ENCODE measurements at places on chromosomes 1 and 21.

DNA sequence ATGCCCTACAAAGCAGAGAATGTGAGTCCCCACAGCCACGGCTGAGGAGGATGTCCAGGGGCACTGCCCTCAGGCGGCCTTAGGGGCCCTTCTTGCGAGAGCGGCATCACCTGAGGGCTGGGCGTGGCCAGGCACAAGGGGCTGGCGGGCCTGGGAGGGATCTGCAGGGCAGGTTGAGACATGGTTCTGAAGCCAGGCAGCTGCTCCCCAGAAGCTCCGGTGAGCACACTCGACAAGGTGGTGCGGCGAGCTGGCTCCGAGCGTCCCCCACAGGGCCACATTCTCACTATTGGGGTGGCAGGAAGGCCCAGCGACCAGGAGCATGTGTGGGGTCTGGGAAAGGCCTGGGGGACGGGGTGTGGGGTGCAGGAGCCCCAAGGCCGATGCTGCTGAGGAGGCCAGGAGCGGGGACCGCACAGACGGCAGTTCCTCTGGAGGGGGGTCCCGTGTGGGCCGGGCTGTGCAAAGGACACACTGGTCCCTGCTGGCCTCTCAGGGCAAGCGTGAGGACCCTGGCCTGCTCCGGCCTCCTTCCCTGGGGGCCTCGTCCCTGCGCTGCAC lies 47.2 kb downstream of the MORN1 start:
- no peak for DNase-seq

DNA sequence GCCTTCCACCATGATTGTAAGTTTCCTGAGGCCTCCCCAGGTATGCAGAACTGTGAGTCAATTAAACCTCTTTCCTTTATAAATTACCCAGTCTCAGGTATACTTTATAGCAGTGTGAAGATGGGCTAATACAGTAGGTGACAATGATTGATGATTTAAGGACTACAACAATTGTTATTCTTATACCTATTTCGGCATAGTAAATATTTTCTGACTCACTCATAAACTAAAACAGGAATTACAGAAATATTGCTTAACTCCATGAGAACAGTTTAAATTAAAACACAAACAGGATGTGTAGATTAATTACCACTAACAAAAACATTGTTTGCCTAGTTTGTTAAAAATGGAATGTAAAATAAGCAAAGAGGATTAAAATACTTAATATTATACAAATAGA lies 839.9 kb downstream of the LTN1 start:
- no peak for DNase-seq

- DNase-seq: no peak
Measured at GRCh38 chr21:39675590-39675989, 62.9 kb downstream of the B3GALT5 start.

DNA sequence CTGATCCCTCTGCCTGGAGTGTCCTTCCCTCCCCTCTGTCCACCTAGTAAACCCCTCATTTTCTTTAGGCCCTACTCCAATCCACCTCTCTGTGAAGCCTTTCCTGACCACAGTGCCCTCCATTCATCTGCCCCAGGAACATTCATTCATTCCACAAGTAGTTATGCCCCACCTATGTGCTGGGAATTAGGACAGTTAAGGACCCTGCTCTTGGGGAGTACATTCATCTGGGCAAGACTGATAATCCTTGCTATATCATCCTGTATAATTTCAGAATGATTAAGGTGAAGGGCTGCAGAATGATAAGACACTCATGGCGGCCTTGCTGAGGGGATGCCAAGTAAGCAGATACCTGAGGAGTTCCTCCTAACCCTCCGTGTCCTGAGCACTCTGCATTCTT lies 10.3 kb upstream of the FAM20B start:
- DNase-seq: no peak

GRCh38 chr1:201025571-201026002 lies 2.1 kb upstream of the KIF21B start:
- peak; percentile 19 for DNase-seq

DNA sequence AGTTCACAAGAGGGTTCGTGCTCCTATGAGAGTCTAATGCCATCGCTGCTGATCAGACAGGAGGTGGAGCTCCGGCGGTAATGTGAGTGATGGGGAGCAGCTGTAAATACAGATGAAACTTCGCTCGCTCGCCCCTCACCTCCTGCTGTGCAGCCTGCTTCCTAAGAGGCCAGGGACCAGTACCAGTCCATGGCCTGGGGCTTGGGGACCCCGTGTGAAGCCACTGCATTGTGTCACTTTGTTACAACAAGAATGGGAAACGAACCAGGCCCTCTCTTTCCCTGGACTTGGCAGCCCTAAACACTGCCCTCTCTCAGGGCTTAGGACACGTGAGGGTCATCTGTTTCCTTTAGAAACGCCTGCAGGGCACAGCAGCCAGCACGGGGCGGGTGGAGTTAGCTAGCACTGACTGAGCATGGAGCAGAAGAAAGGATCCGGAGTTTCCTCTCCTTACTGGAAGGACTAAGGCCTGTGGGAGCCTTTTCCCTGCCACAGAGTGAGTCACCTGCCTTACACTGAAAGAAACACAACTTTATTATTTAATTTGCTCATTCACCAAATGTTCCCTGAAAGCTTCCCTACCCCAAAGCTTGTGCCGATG lies 185.2 kb upstream of the TMEM51 start:
- no peak for DNase-seq

DNA sequence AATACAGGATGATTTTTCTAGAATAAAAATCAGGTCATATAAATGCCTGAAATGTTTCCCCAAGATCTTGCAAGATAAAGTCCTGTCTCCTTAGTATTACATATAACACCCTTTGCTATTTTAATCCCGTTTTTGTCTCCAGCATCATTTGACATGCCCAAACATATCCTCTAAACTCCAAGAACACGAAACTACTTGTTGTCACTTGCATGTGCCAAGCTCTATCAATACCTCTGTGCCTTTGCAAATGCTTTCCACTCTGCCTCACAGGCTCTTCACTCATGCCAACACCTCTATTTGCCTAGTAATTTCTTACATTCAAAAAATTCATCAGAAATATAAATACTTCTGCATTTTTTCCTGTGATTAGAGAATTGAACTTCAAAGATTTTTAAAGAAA lies 37.9 kb downstream of the LRRIQ3 start:
- no peak for DNase-seq

GRCh38 chr21:43957611-43958362 lies 54.3 kb upstream of the TRAPPC10 start:
- no peak for DNase-seq

GRCh38 chr1:109850827-109851226 lies 59.8 kb upstream of the CSF1 start:
- no peak for DNase-seq

- no peak for DNase-seq
Measured at GRCh38 chr1:32775640-32776337, 41.4 kb downstream of the YARS1 start.

- peak; percentile 66 for DNase-seq
Measured at GRCh38 chr1:115669002-115669673, 27.4 kb downstream of the VANGL1 start.

- DNase-seq: no peak
Measured at GRCh38 chr1:115090186-115090490, 835 bp upstream of the TSPAN2 start.

DNA sequence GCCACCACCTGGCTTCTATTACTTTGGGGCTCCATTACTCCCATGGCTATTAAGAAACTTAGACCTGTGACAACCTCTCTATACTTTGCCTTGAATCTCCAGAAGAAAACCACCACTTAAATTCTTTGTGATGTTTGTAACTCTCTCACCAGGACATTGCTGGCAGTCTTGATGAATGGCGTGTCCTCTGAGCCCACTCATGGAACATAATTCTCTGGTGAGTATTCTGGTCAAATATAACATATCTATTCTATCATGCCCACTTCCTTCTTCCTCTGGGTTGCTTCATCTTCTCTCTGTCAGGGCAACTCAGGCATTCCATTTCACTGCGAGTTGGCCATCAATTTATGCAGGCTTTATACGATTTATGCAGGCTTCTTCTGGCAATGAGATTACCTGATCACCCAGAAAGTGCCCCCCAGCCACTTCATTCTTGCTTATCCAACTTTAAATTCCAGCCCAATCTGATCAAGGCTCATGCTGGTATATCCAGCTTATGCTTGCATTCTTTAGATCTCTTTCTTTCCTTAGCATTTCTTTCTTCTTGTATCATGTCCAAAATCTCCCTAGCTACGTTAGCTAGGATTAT lies 112.0 kb upstream of the CHRM3 start:
- DNase-seq: no peak

GRCh38 chr1:190258003-190258402 lies 219.7 kb downstream of the BRINP3 start:
- DNase-seq: no peak

DNA sequence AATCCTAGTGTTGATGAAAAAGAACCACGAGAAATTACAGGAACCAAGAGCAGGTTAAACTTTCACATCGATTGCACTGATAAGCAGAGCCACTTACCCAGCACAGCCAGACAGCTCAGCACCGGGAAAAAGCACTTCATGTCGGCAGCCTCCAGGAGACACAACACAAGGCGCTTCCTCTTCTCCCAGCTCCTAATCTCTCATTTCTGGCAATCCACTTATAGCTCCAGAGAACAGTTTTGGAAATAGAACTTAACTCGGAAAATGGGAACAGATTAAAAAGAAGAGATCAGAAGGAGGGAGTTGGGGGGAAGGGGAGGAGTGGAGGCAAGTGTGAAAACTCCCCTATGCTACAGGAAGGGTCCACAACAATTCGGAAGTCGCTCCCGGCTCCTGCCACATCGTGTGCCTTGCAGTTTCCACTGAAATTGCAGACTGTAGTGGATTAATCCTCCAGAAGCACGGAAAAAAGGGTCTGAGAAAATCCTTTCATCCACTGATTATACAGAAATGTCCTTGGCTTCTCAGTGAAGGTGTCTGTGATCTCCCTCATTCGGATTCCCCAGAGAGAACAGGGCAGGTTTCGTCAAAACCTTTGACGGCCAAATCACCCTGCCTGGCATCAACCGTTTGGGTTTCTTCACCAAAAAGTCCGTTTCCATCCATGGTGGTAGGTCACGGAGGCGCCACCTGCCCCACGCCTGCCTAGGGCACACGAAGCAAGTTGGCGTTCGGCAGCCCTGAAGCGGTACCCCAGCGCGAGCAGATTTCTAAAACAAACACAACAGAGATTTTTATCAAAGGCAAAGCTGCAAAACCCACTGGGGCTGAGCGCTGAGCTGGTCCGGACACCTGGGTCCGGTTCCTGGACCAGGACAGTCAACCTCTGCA lies 1.1 kb downstream of the IGSF3 start:
- DNase-seq: peak; percentile 42

- no peak for DNase-seq
Measured at GRCh38 chr1:246427611-246428010, 79.5 kb downstream of the SMYD3 start.

DNA sequence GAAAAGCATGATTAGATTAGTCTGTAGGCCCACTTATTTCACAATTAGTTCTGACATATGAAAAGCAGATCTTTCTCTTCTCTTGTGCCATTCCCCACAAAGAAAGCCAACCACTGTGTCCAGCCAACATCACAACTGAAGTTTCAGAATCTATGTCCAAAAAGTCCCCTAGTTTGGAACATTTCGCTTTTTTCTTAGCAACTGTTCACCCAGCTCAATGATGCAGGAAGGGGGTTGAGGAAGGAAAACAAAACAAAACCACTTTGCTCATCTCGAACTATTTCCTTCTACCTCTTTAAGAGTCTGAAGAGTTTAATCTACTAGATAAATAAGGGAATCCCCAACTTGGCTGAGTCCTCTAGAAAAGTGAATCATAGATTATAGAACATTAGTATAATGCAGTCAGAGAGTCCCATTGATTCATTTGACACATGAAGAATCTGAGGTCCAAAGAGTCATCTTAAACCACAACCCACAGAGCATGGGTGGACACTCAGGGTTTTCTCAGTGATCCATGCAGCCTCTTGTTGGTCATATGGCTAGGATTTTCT lies 159.3 kb upstream of the SGIP1 start:
- no peak for DNase-seq

GRCh38 chr1:22383526-22384294 lies 67.9 kb upstream of the ZBTB40 start:
- no peak for DNase-seq

- DNase-seq: peak; percentile 70
Measured at GRCh38 chr21:25385911-25386474, 221.3 kb downstream of the MRPL39 start.

GRCh38 chr1:232877365-232878028 lies 72.3 kb downstream of the MAP10 start:
- DNase-seq: no peak

DNA sequence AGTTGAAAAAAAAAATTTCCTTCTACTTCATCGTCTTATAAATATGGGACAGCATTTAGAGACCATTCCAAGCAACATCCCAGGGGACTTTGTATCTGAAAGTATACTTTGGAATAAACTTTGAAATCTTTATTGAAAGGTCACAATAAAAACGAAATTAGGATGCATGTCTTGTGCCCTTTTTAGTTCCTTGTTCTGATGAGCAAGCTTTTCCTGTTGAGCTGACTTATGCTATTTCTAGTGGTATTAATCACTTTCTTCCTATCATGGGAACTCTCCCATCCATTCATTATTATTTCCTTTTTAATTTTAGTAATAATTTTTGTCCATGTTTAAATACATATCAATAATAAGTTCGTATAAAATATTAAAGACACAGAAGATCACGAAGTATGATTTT lies 4.0 kb upstream of the GBP2 start:
- no peak for DNase-seq

DNA sequence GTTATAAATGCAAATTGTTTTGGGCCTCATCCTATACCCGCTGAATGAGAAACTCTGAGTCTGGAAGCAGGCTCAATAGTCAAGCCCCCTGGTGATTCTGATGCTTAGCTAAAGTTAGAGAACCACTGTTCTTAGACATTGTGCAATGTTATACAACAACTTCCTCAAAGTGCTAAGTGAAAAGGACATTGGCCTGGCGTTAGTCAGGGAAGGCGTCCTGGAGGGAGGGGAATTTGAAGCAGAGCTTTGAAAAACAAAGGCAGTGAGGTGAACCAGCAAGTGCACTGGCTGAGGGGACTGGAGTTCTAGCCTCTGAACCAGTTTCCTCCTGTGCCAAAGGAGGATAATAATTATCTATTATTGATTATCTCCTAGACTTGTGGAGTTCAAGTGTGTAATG lies 5.1 kb downstream of the CD1D start:
- DNase-seq: no peak
